Stimulated activated CD4-positive, alpha-beta T cell treated with anti-CD3 and anti-CD28 coated beads, TNF-alpha, amount 100 ng/mL, for 4 hours (primary cell): ENCODE measurements at places on chromosomes 12 and 14.

- no peak for DNase-seq
Measured at GRCh38 chr12:75162845-75163244, 46.8 kb downstream of the KCNC2 start.

DNA sequence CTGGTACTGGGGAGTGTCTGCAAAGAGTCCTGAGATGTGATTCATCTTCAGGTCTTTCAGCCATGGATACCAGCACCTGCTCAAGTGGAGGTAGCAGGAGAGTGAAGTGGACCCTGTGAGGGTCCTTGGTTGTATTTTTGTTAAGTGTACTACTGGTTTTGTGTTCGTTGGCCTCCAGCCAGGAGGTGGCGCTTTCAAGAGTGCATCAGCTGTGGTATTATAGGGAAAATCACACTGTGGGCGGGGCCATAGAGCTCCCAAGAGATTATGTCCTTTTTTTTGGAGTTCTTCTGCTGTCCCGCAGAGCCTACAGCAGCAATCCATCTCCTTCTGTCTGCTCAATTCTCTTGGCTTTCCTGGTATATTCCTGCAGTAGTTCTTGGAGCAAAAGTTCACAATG, 66.8 kb downstream of the SPATA7 start:
- DNase-seq: no peak

- no peak for DNase-seq
Measured at GRCh38 chr12:172732-173161, 41.2 kb downstream of the SLC6A12 start.

DNA sequence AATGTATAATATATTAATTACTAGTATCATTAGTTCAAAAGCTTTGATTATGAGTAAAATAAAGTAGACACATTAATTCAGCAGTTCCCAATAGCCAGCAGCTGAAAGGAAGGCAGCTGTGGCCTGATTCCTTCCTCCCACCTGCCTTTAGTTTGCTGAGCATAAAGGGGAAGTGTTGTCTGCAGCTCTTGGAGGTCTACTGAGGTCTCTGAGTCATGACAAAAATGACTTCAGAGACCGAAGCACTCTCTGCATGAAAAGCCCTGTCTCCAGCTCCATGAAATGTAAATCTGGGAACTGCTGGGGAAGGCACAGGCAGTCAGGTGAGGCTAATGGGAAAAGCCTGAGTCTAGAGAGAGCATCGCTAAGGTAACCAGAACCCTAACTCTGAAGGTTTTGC, 165.4 kb downstream of the NRXN3 start:
- no peak for DNase-seq

- no peak for DNase-seq
Measured at GRCh38 chr12:125861299-125862281, 796.4 kb downstream of the AACS start.
